ENCODE measurements at places on chromosomes 3 and 15. TPM values are rescaled to one million over a fixed set of nuclear protein-coding genes. Genes with fewer than 3 reads are reported as not detected.
A peak's percentile ranks its signal among the peaks of the same experiment; 100 is the strongest.

The CRELD1 gene
- 38.1 TPM for total RNA-seq

The SNX22 gene
- total RNA-seq = 0.43 TPM

The VPS13C gene
- 34.6 TPM for total RNA-seq

The COL6A5 gene
- not detected for total RNA-seq

The IGF2BP2 gene
- total RNA-seq = 1.7 TPM

The ACAP2 gene
- total RNA-seq = 21.4 TPM

The SLC7A14 gene
- total RNA-seq = not detected

DNA sequence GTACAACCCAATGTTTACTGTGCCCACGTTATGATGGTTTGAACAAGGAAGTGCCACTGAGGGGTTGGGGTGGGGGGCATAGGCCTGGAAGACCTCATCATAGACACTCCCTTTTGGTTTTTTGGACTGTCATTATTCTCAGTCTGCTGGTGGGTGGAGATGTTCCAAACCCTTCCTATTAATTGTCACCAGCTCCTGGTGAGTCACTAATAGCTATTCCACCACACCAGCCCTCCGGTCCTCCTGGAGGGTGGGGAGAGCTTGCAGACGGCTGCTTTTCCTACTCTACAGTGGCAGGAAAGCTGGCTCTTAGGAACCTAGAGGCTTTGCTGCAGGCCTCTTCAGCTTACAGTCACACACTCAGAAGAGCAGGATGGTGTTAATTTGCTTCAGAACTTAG, 9.0 kb upstream of the COPG1 start:
- H3K4me1 ChIP-seq = peaks cover 4% of the 10 kb centered on the region
- H3K36me3 ChIP-seq = no peaks in the 10 kb centered on the region
- no peak for DNase-seq
- no peak overlapping the region for H3K27ac ChIP-seq

DNA sequence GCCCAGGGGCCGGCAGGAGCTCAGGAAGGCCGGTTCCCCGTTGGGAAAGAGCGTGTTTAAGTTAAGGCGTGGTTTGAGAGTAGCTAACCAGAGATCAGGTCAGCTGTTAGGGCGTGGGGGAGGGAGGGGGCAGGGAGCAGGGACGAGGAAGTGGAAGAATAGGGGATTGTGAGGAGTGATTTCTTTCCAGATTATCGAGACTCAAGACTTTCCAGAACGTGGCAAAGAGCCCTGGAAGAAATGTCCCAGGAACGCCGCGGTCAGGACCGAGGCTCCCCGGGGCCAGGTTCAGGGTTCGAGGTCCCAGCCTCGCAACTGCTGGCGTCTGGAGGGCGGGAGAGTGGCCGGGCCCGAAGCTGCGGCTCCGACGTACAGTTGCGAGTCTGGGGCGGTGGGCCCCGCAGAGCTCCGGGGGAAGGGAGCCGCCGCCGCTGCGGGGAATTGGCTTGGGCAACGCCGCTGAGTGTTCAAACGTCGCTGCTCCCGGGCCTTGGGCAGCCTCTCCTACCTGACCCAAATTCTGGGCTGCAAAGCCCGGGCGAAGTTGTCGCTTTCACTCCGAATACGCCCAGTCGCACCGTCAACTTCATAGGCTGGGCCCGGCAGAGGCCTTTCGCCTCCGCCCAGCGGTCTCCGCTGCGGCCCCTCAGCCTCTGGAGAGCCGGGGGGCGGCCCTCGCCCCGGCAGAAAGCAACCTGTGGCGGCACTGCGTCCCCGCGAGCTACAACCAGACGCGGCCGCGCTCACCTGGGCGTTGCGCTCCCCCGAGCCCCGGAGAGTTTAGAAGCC, 9.5 kb downstream of the ISL2 start:
- no peaks in the 10 kb centered on the region for H3K27me3 ChIP-seq
- peak overlapping the region; percentile 26 for H3K4me3 ChIP-seq
- no peak overlapping the region for H3K27ac ChIP-seq

- H3K27ac ChIP-seq = no peak overlapping the region
- no peaks in the 10 kb centered on the region for H3K27me3 ChIP-seq
- H3K4me1 ChIP-seq = no peaks in the 10 kb centered on the region
- no peaks in the 10 kb centered on the region for H3K36me3 ChIP-seq
Measured at GRCh38 chr3:58973796-58974195, 76.0 kb downstream of the CFAP20DC start.

- H3K27me3 ChIP-seq = no peaks in the 10 kb centered on the region
- no peak overlapping the region for H3K27ac ChIP-seq
- no peak overlapping the region for H3K4me3 ChIP-seq
- peaks cover 6% of the 10 kb centered on the region for H3K36me3 ChIP-seq
Measured at GRCh38 chr15:66306381-66306780, 13.0 kb downstream of the DIS3L start.

GRCh38 chr3:157922614-157923013, 183.6 kb downstream of the SHOX2 start:
- no peak overlapping the region for H3K27ac ChIP-seq
- no peaks in the 10 kb centered on the region for H3K36me3 ChIP-seq
- no peaks in the 10 kb centered on the region for H3K4me1 ChIP-seq
- no peak overlapping the region for H3K4me3 ChIP-seq

GRCh38 chr3:132001999-132002398, 32.8 kb downstream of the CPNE4 start:
- no peak overlapping the region for H3K27ac ChIP-seq
- H3K4me3 ChIP-seq = no peak overlapping the region
- H3K4me1 ChIP-seq = no peaks in the 10 kb centered on the region
- no peaks in the 10 kb centered on the region for H3K27me3 ChIP-seq
- H3K36me3 ChIP-seq = no peaks in the 10 kb centered on the region
- DNase-seq = no peak

GRCh38 chr3:114299421-114299820, 5.6 kb downstream of the TIGIT start:
- H3K4me1 ChIP-seq = no peaks in the 10 kb centered on the region
- DNase-seq = peak; percentile 44
- no peak overlapping the region for H3K4me3 ChIP-seq
- H3K27ac ChIP-seq = no peak overlapping the region
- H3K36me3 ChIP-seq = no peaks in the 10 kb centered on the region
- no peaks in the 10 kb centered on the region for H3K27me3 ChIP-seq

DNA sequence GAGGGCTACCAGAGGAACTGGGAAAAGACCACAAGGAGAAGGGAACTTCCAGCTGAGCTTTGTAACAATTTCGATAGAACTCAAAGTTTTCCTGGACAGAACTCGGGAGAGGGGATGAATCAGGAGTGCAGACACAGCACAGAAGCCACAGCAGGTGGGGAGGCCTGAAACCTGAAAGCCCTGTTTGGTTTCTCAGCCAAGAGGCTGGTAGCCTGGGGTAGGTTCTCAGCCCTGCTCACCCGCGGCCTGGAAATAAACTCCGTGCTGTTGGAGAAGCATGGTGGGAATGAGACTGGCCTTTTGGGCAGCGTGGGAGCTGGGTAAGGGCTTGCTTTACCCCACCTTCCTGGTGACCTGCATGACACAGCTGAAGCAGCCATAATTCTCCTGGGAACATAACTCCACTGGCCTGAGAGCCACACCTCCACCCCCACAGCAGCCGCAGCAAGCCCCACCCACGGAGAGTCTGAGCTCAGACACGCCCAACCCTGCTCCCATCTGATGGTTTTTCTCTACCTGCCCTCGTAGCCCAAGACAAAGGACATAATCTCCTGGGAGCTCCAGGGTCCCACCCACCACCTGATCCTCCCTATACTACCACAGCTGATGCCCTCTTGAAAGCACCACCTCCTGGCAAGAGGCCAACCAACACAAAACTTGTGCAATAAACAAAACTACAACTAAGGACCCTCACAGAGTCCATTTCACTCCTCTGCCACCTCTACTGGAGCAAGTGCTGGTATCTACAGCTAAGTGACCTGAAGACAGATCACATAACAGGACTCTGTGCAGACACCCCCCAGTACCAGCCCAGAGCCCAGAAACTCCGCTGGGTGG, 52.5 kb upstream of the CHRM5 start:
- no peak overlapping the region for H3K27ac ChIP-seq
- H3K27me3 ChIP-seq = no peaks in the 10 kb centered on the region
- no peak overlapping the region for H3K4me3 ChIP-seq

DNA sequence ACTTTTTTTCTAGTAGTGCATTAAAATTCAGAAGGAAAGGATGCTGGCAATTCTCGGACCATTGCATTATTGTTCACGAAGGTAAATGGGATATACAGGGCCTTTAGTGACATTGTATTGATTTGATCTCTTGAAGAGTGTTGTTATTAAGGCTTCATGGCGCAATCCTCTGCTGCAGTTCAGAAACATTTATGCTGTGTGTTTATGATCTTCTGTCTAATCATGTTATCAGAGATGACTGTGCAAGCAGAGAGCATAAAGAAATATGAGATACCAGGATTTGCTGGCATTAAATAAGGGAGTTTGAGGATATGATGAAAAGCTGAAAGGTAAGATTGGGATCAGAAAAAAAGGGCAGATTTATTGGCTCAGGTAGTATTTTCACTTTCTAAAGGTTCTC, 180.6 kb downstream of the EPHA6 start:
- no peak for DNase-seq
- no peaks in the 10 kb centered on the region for H3K4me1 ChIP-seq
- H3K36me3 ChIP-seq = no peaks in the 10 kb centered on the region
- no peak overlapping the region for H3K27ac ChIP-seq

DNA sequence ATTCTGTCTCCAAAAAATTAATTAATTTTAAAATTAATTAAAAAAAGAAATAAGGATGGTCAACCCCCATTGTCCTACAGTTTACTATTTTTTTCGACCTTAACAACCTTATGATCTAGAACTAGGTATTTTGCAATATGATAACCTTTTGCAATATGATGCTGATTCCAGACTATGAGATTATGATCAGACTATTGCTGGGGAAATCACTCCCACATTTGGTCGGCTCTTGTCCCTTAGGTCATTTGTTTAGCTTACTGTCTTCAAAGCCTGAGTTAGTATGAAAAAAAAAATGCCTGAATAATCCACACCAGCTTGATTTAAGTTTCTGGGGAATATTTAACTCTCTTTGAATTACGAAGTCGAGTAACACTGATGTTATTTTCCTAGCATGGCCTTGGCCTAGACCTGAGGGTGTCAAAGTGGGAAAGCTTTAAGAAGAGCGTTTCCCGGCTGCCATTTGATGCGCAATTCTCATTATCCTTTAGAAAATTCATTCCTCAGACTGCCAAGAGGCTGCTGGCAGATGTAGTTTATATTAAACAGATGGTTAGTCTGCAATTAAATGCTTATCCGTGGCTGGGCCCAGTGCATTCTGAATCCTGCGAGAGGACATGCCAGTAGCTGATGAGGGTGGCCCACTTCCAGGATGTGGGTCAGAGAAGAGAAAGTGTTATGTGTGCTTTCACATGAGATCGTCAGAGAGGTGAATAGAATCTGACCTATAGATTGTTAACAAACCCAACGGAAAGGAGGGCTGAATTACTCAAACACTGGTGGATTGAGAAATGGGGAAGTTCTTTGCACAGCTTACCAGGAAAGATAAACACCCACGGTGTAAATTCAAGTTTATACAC, 496.0 kb upstream of the THBS1 start:
- no peak overlapping the region for H3K27ac ChIP-seq
- no peaks in the 10 kb centered on the region for H3K4me1 ChIP-seq
- no peak for DNase-seq
- H3K27me3 ChIP-seq = no peaks in the 10 kb centered on the region
- H3K4me3 ChIP-seq = no peak overlapping the region

DNA sequence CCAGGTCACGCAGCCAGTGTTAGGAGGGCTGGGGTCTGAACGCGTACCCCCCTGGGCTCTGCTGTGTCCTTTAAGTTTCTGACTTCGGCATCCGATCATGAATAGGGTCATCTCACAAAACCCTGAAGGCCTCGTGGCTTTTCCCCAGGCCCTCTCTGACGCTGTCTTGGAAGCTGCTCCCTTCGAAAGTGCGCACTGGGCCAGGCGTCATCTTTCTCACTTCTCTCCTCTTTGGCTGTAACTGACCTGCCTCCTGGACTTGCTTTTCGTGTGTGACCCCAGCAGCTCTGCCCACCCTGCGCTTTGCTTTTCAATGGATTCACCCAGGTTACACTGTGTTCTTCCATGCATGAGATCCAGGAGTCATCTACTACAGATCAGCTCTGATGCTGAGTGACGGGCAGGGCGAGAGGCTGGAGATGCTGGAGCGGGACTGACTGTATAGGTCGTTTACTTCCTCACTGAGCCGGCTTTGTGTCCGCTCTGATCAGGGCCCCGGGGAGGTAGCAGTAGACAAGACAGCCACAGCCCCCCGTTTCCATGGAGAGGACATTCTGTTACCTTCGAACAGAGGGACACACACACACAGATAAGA, 45.0 kb upstream of the PCSK6 start:
- H3K4me1 ChIP-seq = no peaks in the 10 kb centered on the region
- no peaks in the 10 kb centered on the region for H3K36me3 ChIP-seq
- H3K4me3 ChIP-seq = no peak overlapping the region
- H3K27me3 ChIP-seq = no peaks in the 10 kb centered on the region
- no peak for DNase-seq

DNA sequence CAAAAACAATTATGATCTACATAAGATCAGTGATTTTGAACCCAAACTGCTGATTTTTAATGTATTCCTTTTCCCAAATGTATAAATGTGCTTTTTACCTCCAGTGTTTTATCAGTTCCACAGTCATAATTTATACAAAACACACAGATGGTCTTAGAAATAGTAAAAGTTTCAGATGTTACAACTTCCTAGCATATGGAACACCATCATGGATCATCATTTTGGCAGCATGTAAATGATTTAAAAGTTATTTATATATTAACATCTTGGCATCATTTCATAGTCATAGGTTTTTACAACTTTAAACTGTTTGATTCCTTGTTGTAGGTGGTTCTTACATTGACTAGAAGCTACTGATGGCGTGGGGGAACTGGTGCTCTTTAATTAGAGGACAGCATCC, 1025.3 kb downstream of the ROBO1 start:
- no peak for DNase-seq
- H3K4me1 ChIP-seq = no peaks in the 10 kb centered on the region
- no peaks in the 10 kb centered on the region for H3K27me3 ChIP-seq
- H3K27ac ChIP-seq = no peak overlapping the region
- no peaks in the 10 kb centered on the region for H3K36me3 ChIP-seq

GRCh38 chr15:36773698-36774097, 194.3 kb downstream of the CDIN1 start:
- no peaks in the 10 kb centered on the region for H3K4me1 ChIP-seq
- H3K27me3 ChIP-seq = no peaks in the 10 kb centered on the region
- no peak overlapping the region for H3K27ac ChIP-seq
- H3K4me3 ChIP-seq = no peak overlapping the region
- no peaks in the 10 kb centered on the region for H3K36me3 ChIP-seq
- DNase-seq = no peak
